AG04450 (cell line): ENCODE measurements at places on chromosomes 1 and 21. TPM values are rescaled to one million over a fixed set of nuclear protein-coding genes. Genes with fewer than 3 reads are reported as not detected.

DNA sequence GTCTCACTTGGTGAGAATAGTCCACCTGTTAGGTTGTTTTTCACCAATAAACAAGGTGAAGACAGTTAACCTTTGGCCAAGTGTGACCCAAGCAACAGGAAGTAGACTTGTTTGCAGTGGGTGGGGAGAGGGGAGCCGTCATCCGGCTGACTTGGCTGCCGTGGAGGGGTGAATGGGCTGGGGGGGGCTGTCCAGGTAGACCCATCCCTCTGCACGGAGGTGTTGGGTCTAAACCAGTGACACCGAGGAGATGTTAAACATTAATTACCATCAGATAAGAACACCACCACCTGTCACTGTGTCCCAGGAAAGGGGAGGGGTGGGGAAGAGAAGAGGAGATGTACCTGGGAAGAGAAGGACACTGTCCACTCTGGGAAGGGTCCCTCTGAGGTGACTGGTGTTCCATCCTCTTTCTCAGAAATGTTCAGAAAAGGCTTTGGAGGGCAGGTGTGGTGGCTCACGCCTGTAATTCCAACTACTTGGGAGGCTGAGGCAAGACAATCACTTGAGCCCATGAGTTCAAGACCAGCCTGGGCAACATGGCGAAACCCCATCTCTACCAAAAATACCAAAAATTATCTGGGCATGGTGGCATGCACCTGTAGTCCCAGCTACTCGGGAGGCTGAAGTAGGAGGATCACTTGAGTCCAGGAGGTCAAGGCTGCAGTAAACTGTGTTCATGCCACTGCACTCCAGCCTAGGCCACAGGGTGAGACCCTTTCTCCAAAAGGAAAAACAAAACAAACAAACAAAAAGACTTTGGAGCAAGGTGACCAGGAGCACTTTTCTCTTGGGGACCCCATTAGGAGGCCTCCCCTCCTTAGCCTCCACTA lies 6.7 kb upstream of the MYOM3 start:
- no peak for DNase-seq

The PEAR1 gene
- polyA plus RNA-seq, result 14.9 and 16.1 TPM in 2 replicates

The CFHR2 gene
- not detected in 2 replicates for polyA plus RNA-seq

The RGS4 gene
- polyA plus RNA-seq, result 20.2 and 22.0 TPM in 2 replicates

- DNase-seq, result no peak
These were observed 124.6 kb upstream of the CXADR start for GRCh38 chr21:17388226-17388625.

DNA sequence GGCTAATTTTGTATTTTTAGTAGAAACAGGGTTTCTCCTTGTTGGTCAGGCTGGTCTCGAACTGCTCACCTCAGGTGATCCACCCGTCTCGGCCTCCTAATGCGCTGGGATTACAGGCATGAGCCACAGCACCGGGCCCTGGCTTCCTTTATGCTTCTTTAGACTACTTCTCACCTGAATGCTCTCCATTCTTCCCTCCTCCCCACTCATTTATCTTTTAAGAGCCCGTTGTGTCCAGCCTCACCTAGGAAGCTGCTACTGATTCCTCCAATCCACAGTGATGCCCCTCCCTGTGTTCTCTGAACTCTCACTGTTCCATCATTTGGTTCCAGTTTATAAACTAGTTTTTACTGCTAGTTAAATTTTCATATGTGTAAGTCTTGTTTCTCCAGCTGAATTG lies 44.9 kb upstream of the NR5A2 start:
- no peak for DNase-seq

DNA sequence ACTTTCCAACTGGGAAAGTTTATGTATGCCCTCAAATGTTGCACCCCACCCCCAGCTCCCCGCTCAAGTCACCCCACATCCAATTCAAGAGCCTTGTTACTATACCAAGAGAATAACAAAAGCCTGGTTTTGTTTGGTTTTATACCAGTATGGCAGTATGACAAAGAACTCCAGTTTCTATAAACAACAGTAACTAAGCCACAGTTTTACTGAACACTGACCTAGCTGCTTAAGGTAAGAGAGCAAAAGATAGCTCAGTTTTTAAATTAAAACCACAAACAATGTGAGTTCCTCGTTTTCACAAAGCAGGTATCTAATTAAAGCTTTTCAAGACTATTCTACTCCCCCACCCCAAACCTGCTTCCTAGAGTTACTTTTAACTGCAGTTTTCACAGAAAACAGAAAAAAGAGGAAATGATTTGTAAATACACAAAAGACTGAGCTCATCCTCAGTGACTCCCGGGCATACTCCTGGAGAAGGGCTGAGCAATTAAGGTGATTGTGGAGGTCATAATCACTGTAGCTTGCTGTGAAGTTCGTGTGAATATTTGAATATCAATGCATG lies 59.3 kb upstream of the LHX8 start:
- no peak for DNase-seq

DNA sequence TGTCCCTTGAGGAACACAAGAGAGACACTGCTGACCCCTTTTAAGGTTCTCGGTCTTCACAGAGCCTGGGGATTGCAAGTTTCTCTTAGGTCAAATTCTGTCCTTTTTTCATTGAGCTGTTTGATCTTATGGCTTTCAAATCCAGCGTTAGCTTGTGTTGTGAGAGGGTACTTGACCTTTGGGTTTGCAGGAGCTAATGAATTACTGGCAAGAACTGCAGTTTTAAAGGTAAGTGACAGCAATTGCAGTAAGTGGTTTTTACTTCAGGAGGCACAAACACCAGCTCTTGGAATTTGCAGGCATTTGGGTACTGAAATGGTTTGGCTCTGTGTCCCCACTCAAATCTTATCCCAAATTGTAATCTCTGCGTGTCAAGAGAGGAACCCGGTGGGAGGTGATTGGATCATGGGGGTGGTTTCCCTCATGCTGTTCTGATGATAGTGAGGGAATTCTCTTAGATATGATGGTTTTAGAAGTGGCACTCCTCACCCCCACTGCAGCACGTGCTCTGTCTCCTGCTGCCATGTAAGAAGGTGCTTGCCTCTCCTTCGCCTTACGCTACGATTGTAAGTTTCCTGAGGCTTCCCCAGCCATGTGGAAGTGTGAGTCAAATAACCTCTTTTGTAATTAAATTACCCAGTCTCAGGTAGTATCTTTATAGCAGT lies 134.5 kb upstream of the LYPLAL1 start:
- DNase-seq, result no peak

The GJA4 gene
- polyA plus RNA-seq, result not detected in 2 replicates

The MNDA gene
- not detected in 2 replicates for polyA plus RNA-seq

DNA sequence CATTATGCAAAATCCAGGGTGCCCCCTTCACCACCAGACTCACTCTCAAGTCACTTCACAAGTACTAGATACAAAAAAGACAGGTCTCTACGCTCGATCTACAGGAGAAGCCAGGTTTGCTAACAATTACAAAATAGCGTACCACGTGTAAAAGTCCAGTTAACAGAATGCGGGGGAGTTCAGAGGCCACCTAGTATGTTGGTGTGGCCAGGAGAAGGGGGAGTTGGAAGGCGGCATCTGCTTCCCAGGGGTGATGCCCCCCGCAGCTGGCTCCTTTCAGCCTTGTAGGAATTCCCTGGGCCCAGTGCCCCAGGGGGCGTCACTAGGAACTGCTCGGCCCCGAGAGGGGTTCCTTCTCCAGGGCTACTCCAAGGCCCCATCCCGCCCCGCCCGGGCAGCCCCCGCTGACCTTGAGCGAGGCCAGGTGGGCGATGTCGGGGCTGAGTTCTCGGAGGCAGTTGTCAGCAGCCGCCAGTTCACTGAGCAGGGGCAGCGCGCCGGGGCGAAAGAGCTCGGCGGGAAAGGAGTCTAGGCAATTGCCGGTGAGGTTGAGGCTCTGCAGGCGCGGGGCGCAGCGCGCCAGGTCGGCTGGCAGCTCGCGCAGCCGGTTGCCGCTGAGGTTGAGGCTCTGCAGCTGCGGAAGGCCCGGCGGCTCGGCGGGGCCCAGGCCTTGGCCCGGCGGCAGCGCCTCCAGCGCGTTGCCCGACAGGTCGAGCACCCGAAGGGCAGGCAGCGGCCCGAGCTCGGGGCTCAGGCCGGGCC lies 664 bp downstream of the LRRC47 start:
- no peak for DNase-seq

The AADACL3 gene
- not detected in 2 replicates for polyA plus RNA-seq

DNA sequence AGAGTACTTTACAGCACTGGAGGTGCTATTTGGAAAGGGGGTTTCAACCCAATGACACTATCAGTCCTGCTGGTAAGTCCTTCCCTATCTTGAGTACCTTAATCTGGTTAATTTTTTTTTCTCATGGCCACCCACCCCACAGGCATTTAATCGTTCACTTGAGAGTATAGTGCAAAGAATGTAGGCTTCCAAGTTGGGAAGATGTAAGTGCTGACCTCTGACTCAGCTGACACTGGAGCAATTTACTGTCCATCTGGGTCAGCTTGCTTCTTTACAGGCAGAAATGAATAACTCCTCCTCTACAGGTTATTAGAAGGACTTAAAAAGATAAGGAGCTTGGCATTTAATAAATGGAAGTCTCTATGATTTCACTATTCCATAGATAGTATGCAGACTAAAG lies 89.6 kb downstream of the AK5 start:
- no peak for DNase-seq

DNA sequence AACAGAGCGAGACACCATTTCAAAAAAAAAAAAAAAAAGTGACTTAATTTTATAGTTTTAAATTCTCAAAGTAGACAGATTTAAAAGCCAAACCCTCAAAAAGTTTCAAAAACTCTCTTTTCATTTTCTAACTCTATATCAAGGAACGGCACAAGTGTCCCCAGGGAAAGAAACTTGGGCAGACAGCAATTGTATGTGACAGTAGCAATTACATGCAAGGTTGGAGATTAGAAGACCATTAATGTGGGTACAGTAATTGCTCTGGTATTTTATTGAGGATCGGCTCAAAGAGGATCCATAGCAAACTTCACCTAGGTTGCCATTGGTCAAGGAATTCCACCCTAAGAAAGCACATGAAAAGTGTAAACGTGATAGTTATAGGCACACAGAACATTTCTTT lies 46.2 kb downstream of the ACBD6 start:
- DNase-seq, result no peak

The FCER1A gene
- polyA plus RNA-seq, result not detected in 2 replicates

- no peak for DNase-seq
These were observed 112.9 kb upstream of the IPO9 start for GRCh38 chr1:201715801-201716741.

GRCh38 chr1:54803761-54804470 lies 2.8 kb upstream of the TTC22 start:
- no peak for DNase-seq

The PKP1 gene
- polyA plus RNA-seq, result 0.04 TPM in 2 replicates

- no peak for DNase-seq
These were observed 637.3 kb downstream of the MATN1 start for GRCh38 chr1:30085811-30086770.

- no peak for DNase-seq
These were observed 48.5 kb upstream of the PBX1 start for GRCh38 chr1:164510435-164510834.

DNA sequence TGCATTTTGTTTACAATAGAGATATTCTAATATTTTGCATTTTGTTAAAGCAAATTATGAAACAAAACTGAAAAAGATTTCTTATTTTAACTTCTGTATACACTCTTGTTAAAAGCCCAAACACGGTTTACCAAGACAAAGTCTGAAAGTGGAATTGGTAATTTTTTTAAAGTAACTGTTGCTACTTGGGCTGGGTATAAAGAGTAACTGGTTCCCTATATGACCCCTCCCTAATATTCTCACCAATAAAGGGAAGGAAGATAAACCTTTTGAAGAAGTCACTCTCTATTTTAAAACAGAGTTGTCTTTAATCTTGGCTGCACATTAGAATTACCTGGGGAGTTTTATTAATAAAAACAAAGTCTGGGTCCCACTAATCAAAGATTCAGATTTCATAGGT lies 27.4 kb downstream of the ARHGAP29 start:
- DNase-seq, result no peak

The BSND gene
- polyA plus RNA-seq, result not detected in 2 replicates

The LRRC39 gene
- polyA plus RNA-seq, result 0.32 and 0.45 TPM in 2 replicates

DNA sequence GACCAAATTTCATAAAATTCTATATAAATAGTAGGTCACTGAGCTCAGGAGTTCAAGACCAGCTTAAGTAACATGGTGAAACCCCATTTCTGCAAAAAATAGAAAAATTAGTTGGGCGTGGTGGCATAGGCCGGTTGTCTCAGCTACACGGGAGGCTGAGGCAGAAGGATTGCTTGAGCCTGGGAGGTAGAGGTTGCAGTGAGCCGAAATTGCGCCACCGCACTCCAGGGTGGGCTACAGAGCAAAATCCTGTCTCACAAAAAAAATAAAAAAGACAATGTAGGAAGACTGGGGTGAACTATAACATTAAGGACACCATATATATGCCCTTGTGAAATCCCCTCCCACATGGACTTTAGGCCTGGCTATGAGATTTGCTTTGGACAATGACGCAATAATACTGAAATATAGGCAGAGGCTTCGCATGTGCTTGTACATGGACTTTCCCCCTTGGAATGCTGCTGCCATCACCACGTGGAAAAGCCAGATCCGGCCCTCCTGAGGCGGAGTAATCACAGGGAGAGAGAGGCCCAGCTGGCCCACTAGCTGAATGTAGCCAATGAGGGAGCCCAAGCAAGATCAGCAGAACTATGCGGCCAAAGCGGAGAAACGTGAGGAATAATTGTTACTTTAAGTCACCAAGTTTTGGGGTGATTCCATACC lies 13.1 kb upstream of the USP1 start:
- DNase-seq, result no peak

- no peak for DNase-seq
These were observed 5.9 kb upstream of the FAAP20 start for GRCh38 chr1:2200308-2200943.

The TMPRSS15 gene
- not detected in 2 replicates for polyA plus RNA-seq

DNA sequence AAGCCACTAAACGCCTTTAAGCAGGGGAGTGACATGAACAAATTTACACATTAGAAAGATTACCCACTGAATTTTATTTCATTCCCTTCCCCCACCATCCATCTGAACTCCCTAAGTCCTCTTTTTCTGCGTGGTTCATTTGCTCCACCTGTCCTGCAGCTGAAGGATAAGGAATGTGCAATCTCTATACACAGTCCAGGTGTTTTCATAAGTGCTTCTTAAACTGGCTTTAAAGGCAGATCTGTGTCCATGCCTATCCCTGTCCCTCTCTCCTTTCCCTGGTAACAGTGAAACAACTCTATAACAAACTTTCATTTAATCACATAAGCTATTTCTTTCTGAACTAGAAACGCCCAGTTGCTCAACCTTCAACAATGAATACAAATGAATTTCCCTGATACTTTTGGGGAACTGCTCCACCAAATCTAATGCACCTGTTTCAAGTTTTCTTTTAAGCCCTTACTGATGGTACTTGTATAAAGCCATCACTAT lies 8.4 kb downstream of the GSTM3 start:
- DNase-seq, result no peak
